ENCODE measurements at places on chromosomes 3 and 15.

DNA sequence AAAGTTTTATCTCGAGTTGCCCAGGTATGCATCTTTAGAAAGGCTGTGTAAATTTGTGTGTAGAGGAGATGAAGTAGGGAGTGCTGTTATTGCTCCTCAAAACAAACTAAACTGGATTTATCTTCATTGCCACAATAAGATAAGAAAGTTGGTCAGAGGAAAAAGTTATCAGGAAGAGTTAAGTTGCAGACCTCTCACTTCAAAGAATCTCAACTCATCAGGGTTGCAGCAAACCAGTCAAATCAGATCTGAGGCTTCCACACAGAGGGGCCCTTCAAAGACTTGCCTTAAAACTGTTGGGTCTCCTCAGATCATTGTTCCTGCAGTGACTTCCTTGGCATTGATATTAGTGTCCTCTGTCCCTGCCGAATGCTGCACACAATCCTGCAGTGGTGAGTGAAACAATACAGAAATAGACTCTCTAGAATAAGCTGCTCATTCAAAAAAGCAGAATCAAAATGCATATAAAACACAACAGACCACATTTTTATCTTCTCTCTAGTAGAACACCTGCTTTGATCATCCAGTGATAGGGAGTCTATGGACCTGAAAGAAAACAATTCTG is 191.2 kb upstream of the CBLB start:
- no peak for DNase-seq

- DNase-seq = no peak
Measured at GRCh38 chr15:89413877-89414276, 79.3 kb upstream of the POLG start.

DNA sequence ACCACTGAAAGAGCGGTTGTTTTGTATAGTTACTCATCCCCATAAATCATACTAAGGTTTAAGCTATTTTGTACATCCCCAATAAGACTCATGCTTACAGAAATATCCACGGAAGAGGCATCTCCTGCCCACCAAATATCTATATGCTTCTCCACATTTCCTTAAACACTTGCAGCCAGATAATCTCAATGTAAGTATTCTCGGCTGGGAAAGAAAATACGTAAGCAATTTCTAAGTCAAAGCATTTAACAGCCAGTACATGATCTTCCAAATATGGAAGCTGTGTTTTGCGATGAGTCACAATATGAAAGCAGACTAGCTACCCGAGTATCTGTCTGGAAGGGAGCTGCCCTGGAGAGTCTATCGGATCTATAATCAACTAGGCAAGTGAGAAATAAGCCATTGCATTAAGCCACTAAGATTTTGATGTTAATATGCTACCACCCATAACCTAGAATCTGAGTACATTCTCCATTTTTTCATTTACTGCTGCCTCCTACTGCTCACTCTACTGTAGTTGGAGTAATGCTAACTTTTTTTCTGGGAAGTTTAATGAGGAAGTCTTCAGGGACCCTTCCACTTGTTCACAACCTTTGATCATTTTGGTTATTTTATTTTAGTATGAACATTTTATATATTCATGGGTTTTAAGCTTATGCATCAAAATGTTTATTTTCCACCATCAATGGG is 26.9 kb upstream of the ZMAT3 start:
- DNase-seq = no peak

GRCh38 chr3:166456286-166456685 is 619.1 kb upstream of the BCHE start:
- DNase-seq = no peak

DNA sequence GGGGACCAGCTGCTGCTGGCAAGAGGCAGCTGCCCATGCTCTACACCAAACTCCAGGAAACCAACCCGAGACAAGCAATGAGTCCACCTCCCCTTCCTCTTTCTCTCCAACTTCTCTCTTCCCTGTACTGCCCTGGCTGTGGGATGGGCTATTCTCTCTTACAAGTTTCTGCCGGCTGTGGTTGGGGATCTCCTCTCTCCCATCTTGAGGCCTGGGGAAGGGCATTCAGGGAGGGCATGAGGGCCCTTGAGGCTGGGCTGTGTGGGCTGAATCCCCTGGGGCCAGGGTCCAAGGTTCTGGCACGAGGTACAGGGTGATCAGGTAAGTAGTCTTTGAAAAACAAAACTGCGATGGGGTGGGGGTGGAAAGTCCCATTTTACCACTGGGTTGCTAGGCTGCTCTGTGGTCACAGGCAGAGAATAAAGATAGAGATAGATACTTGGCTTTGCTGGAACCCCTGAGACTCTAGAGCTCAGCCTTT is 32.3 kb upstream of the CTSH start:
- no peak for DNase-seq

DNA sequence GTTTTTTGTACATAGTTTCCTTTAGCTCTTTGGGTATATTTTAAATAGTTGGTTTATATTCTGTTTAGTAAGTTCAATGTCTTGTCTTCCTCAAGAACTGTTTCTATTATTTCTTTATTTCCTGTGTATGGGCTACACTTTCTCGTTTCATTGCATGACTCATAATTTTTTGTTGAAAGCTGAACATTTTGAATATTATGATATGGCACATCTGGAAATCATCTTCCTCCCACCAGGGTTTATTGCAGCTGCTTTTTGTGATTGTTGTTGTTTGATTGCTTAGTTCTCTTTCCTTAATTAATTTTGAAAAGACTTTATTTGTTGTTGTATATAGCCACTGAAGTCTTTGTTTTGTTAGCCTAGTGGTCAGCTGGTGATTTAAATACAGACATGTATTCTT is 43.8 kb downstream of the LSM3 start:
- DNase-seq = no peak
